ENCODE measurements at places on chromosomes 4 and X. TPM values are rescaled to one million over a fixed set of nuclear protein-coding genes. Genes with fewer than 3 reads are reported as not detected.

DNA sequence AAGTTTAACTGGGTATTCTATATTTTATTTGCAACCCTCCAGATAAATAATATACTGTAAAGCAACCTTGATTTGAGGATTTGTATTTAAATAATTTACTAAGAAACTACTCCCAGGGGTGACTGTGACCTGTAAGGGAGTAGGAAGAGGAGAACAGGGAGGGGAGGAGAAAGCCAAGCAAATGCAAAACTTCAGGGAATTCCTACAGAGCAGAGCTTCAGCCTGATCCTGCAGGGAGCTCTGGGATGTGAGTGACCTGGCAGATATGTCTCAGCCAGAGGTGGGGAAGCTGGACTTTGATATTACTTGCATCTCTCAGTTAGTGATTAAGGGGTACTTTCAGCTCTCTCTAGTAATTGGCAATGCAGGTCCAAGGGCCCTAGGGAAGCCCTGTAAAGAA is 302.0 kb downstream of the FRMPD4 start:
- no peak for DNase-seq
- H3K36me3 ChIP-seq: no peaks in the 10 kb centered on the region
- H3K27me3 ChIP-seq: no peaks in the 10 kb centered on the region
- H3K4me1 ChIP-seq: no peaks in the 10 kb centered on the region

DNA sequence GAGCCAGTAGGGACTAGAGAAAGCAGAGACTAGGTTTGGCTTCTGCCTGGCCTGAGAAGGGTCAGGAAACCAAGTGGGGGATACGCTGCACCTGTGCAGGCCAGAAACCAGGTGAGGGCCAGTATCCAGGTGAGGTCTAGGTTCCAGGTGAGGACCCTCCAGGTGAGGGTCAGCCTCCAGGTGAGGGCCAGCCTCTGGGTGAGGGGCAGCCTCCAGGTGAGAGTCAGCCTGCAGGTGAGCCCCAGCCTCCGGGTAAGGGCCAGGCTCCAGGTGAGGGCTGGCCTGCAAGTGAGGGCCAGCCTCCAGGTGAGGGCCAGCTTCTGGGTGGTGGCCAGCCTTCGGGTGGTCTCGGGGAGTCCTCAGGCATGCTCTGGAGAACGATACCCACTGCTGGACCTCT is 238.8 kb downstream of the USP46 start:
- no peak for DNase-seq
- H3K27me3 ChIP-seq: no peaks in the 10 kb centered on the region
- H3K36me3 ChIP-seq: no peaks in the 10 kb centered on the region
- no peak overlapping the region for H3K4me3 ChIP-seq
- H3K4me1 ChIP-seq: no peaks in the 10 kb centered on the region

DNA sequence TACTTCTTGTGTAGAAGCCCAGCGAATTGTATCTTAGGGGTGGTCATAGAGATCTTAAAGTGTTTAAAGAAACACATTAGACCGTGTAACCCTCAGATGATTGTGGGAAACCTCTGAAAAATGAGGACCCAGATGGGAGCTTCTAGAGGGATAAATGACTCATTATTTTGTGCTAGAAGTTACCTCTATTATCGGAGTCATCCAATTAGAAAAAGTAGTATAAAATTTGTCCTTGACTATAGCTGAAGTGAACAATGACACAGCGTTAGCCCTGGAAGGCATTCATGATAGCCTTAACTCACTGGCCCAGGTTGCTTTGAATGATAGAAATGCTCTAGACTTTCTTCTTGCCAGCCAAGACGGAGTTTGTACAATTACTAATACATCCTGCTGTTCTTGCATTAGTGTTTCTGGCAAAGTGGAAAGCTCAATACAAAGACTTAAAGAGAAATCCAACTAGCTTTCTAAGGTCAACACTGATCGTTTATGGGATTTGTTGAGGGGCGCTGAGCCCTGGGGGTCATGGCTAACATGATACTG is 178.9 kb upstream of the VEGFC start:
- H3K27me3 ChIP-seq: no peaks in the 10 kb centered on the region
- H3K27ac ChIP-seq: no peak overlapping the region
- DNase-seq: no peak
- H3K36me3 ChIP-seq: no peaks in the 10 kb centered on the region
- H3K4me3 ChIP-seq: no peak overlapping the region

The CCDC120 gene
- 1.2 TPM for total RNA-seq
